ENCODE measurements at places on chromosomes 2 and 18.

DNA sequence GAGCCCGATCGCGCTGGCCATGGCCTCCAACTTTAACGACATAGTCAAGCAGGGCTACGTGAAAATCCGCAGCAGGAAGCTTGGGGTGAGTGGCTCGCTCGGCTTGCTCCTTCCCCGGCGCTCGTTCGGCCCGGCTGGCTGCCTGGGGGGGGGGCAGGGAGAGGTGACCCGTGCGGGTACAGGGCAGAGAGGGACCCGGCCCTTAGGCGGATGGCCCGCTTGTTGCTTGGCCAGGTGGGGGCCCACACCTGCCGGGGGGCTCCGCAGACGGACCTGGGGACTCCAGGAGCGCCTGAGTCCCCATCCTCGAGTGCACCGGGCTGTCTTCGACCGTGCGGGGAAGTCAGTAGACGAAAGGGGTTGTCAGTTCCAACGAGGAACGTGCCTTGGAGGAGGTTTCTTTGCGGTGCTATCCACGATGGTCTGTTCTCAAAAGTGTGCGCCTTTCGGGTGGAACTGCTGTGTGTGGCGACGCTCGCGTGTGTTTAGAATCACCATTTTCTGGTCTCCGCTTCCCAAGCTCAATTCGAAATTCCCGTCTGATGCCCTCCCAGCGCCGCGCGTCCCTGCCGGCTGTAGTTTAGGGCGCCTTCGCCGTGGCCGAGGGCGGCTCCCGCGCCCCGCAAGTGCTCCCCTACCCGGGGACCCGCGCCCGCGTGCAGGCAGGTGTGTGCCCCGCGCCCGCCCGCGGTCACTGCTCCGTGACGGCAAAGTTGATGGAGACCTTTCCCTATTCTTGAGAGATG, 711 bp downstream of the DOK6 start:
- no peak for DNase-seq

GRCh38 chr2:10781746-10782145, 30.8 kb downstream of the PDIA6 start:
- no peak for DNase-seq

DNA sequence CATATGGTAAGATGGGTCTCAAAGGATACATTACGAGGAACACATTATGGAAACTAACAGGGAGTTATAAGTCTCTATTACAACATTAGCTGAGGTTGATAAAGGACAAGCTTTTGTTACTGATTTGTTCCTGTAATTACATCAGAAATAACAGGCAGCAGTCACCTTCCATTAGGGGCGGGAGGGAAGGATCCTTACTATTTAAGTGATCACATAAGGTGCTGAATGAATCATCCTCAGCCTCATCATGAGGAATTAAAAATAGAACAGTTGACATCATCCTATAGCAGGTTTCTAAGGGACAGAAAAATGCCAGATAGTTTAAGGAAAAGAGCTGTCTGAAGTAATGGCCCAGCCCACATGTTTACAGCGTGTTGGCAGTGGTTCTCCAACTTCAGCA, 86.9 kb upstream of the MGAT5 start:
- no peak for DNase-seq

- no peak for DNase-seq
Measured at GRCh38 chr2:157173740-157174184, 83.7 kb upstream of the GALNT5 start.

DNA sequence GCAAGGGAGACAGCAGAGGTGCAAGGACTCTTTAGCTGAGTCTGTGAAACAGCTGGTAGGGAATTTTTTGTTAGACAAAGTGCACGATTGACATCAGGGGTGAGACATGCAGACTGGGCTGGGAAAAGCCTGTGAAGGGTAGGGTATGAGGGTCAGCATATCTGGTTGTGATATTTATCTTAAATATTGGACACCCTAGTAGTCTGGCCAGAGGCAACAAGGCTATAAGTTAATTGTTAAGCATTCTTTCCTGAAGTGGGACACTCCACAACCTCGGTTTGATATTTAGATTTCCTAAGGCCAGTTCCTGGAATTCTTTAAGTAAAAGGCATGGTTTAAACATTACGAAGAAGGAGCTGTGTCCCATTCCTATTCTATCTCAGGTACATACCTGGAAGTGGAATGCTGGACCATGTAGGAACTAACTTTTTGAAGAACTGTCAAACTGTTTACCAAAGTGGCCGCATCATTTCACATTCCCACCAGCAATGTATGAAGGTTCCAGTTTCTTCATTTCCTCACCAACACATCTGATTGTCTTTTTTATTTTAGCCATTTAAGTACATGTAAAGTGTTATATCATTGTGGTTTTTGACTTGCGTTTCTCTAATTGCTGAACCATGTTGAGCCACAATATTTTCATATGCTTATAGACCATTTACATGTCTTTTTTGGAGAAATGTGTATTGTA, 22.5 kb downstream of the EHBP1 start:
- DNase-seq: no peak

DNA sequence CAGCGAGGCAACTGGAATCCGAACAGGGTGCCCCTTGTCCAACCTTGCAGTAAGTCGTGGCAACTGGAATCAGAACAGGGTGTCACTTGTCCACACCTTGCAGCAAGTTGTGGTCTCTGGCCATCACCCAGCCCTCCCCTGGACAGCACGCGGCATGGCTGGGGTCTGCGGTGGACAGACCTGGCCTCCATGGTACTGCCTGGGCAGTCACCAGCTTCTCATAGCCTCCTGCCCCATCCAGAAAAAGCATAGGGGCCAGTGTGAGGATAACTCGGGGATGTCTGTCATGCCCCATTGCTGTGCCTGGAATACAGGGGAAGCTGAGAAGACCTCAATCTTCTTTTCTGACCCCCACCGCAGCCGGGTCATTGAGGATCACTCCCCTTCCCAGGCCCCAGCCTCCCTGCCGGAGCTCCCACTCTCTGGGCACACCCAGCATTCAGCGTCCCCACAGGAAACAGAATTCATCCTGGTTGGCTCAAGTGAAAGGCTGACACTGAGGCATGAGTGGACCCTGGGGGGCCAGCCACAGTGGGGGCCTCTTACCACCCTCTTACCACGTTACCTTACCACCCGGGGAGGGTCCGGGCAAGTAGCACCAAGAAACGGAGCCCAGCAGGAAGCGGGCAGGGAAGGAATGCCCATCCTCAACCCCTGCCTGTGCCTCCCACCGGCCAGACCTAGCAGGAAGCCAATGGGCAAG, 68.0 kb upstream of the RAB6C start:
- no peak for DNase-seq

GRCh38 chr18:36503477-36503876, 206.0 kb downstream of the FHOD3 start:
- DNase-seq: no peak

- DNase-seq: no peak
Measured at GRCh38 chr2:178191511-178191910, 2.8 kb upstream of the OSBPL6 start.

DNA sequence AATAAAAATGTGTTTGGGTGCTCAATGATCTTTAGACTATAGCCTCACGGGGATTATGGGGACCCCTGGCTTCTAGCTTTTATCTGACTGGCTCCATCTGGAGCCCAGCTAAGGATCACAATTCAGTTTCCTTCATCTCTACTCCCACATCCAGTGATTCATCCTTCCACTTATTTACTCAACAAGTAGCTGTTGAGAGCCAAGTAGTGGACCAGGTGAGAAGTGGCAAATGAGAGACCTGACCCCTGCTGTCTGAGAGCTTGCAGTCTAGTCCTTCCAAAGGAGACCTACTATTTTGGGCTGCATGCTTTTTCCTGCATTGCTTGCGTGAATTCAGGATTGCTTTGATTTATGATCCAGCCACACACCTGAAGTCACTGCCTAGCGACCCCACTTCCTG, 10.7 kb upstream of the DSG3 start:
- DNase-seq: no peak

- DNase-seq: no peak
Measured at GRCh38 chr2:171341394-171342066, 92.3 kb downstream of the METTL8 start.

- no peak for DNase-seq
Measured at GRCh38 chr18:64692826-64693225, 543.9 kb upstream of the LINC00305 start.

DNA sequence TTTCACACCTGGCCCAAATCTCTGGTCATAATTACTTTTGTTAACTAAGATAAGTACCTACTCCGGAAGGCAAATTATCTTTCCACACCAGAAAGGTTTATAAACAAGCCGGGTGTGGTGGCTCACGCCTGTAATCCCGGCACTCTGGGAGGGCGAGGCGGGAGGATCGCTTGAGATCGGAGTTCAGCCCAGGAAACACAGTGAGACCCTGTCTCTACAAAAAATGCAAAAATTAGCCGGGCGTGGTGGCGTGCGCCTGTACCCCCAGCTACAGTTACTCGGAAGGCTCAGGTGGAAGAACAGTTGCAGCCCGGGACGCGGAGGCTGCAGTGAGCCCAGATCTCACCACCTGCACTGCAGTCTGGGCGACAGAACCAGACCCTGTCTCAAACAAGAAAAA, 2.1 kb downstream of the PUM2 start:
- DNase-seq: no peak

GRCh38 chr2:85997017-85997970, 108.4 kb downstream of the POLR1A start:
- DNase-seq: no peak

GRCh38 chr2:65198737-65199136, 28.9 kb upstream of the ACTR2 start:
- DNase-seq: no peak

GRCh38 chr2:178277741-178278197, 83.5 kb downstream of the OSBPL6 start:
- no peak for DNase-seq

DNA sequence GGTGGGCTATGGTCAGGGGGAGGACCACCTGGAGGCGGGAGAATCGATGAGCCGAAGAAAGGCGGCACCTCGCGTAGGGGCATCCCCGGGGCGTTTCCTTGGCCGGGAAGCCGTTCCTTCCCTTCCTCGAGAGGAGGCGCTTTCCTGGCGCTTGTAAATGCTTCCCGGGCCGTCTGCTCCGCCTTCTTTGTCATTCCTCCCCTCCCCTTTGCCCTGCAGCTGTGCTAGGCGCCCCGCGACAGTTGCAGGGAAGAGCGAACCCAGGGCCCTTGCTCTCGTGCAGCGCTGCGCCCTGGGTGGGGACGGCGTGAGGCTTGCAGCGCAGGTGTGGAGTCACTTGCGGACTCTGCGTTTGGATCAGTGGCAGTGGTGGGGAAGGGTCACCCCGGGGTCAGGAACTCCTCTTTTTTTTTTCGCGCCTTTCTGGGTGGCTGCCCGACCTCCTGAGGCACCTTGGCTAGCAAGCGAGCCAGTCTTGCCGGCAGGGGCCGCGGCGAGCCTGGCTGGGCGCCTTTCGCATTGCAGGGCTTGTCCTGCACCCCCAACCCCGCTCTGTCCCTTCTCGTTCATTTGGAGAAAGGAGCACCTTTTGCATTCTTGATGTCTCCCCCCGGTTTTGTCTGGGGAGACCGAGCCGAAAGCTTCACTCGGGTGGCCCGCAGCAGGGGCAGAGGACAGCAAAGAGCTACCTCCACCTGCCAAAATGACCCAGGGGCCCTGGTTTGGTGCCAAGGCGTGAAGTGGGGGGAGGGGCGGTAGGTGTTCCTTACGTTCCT, 858 bp downstream of the KCNS3 start:
- no peak for DNase-seq

DNA sequence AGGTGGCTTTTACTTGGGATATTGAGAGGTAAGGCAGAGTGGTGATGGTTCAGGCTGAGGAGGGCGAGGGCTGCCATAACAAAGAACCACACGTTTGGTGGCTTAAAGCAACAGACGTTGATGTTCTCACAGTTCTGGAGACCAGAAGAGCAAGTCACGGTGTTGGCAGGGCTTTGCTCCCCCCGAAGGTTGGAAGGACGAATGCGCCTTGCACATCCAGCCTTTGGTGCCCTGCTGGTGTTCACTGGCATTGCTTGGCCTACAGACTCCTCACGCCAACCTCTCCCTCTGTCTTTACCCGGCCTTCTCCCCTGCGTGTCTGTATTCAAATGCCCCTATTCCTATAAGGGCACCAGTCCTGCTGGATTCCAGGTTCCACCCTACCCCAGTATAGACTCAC, 125.4 kb downstream of the TPO start:
- DNase-seq: no peak

DNA sequence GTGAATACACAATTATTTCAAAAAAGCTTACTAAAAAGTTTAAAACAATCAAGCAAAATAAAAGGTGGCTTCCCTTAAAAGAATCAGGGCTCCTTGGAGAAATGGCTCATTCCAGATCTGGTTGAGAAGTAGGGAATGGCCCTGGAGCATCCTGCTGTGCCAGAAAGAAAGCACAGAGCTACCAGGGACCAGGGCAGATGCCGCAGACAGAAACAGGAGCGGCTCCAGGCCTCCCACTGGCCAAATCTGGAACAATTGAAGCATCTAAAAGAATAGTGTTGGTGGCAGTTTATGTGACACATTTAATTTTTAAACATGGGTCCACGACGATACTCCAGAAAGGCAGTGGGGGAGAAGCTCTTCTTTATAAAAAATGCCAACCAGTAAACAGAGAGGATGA, 75.5 kb downstream of the GBX2 start:
- DNase-seq: no peak

DNA sequence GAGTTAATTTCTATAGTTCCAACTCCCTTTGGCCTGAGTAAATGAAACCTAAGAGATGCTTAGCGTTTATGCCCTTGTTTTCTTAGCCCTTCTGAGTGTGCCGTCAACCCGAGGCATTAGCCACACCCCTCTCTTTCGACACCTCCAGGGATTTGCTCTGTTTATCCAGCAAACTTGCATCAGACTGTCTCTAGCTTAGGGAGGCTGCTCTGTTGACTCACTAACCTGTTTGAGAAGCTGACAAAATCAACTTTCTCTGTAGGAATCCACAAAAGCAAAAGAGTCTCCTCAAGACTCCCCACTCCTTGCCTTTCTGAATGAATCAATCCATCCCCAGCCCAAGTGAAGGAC, 317.6 kb downstream of the TNS1 start:
- DNase-seq: no peak

GRCh38 chr2:85772019-85772745, 18.4 kb downstream of the ATOH8 start:
- no peak for DNase-seq

DNA sequence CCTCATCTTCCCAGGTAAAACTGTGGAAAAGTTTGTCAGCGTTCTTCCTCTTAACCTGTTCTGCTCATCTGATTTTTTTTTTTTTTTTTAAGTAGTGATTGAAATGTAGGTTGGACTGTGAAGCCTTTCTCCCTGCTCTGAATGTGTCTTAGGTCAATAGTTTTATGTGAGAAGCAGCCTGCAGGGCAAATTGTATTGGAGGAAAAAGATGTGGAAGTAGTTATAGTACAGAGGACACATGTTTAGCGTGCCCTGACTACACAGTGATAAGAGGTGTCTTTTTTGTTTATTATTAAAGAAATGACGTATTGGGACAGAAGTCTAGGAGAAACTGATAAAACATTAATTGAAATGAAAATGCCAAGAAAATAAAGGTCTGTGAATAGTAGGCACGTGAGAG, 1.5 kb downstream of the MTA3 start:
- no peak for DNase-seq

- no peak for DNase-seq
Measured at GRCh38 chr2:150280231-150280630, 207.2 kb downstream of the RND3 start.

DNA sequence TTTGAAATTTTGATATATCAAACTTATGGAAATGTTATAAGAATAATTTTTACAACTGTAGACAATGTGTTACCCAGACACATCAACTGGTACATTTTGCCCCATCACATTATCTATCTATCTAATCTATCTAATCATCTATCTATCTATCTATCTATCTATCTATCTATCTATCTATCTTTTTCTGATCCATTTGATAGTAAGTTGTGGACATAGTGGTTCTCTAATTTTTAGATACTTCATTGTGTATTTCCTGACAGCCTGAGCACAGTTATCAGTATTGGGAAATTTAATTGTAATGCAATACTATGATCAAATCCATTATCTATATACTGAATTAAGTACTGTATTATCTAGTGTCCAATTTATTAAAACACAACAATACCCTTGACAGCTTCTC, 42.0 kb upstream of the TMEM18 start:
- no peak for DNase-seq
